Left lung (tissue), 14 donors: ENCODE measurements at places on chromosomes 13 and 19.

GRCh38 chr13:106710266-106710665, 142.3 kb upstream of the ARGLU1 start:
- DNase-seq = no peak

DNA sequence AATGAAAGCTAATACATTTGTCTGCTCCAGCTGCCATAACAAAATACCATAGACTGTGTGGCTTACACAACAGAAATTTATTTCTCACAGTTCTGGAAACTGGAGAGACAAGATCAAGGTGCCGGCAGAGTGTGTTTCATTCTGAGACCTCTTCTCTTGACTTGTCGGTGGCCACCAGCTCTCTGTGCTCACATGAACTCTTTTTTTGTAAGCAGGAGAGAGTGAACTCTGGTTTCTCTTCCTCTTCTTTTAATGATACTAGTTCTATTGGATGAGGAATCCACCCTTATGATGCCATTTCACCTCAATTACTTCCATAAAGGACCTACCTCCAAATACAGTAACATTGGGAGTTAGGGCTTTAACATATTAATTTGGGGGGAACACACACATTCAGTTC, 11.7 kb downstream of the KCTD12 start:
- no peak for DNase-seq

- DNase-seq = peak; percentile 36
Observed at GRCh38 chr19:35908973-35909683, 1.0 kb upstream of the TYROBP start.

GRCh38 chr19:10044390-10044789, 31.1 kb downstream of the RDH8 start:
- DNase-seq = no peak

DNA sequence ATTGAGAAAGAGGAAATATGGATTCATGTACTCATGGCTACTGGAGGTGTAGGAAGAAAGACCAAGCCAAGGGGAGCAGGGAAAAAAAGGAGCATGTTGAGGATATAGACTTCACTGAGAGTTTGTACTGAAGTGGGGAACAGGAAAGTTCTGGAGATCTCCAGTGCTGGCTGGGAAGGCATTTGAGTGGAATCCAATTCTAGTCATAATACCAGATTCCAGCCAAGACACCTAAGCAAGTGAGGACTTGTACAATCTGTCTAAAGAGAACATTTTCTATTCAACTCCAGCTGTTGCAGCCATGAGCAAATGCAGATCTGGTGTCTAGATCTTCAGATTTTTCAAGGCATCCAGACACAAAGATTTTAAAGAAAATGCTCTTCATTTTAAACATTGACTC, 412.5 kb downstream of the OXGR1 start:
- no peak for DNase-seq

DNA sequence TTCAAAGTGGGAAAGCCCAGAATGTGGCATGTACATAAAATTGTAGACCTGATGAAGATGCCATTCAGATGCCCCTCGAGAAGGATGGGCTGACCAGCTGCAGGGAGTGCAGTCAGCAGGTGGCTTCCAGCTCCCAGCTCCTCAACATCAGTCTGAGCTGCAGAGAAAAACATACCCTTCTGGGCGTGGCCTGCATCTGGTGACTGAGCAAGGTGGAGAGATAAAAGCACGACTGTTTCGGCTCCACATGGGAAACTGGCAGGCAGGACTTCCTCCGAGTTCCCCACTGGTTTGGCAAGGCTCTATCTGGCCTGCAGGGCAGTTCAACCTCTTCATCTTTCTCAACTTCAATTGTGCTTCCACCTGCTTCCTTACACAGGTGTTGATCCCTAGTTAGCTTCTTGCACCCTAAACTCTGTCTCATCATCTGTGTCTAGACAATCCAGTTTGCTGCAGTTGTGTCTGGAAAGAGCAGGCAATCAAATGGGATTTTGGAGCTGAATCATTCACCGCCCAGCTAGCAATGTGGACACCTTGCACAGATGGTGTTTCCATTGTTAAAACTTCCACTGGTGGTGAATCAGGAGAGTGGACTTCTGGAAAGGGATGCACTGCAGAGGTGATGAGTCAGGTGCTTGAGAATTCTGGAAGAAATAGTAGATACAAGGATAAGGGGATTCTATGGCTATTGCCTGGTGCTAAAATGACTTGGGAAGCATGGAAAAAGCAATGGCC, 56.8 kb downstream of the POLR1D start:
- DNase-seq = no peak

DNA sequence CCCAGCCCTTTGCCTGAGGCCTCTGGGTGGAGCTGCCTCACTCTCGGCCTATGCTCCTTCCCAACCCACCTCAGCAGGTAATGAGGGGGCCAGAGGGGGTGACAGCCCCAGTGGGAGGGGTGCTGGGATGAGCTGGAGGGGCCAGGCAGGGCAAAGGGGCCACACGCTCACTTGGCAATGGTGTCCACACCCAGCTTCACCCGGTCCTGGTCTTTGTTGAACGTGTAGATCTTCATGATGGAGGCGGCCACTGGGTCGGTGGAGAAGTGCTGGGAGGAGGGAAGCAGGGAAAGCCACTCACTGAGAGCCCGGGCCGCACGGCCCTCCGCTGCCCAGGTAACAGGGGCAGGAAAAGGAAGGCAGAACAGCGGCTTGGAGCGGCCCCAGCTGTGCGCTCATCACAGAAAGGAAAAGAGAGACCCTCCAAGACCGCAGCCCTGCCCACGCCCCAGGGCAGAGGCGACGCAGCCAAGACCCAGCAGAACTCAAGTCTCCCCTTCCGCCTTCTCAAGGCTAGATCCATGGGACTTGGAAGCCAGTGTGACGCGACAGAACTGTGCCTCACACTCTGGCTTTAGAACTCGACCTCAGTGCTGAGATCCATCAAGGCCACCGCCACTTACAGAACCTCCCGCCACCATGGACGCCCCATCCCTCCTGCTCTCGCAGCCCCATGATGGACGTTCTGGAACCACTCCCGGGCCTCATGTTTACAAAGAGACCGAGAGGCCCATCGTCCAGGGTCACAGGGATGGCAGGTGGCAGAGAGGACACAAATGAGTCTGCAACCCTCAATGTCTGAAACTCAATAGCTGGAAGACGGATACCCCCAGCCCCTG, 9.2 kb downstream of the UBXN6 start:
- no peak for DNase-seq
